ENCODE measurements at places on chromosomes 1 and 21.

DNA sequence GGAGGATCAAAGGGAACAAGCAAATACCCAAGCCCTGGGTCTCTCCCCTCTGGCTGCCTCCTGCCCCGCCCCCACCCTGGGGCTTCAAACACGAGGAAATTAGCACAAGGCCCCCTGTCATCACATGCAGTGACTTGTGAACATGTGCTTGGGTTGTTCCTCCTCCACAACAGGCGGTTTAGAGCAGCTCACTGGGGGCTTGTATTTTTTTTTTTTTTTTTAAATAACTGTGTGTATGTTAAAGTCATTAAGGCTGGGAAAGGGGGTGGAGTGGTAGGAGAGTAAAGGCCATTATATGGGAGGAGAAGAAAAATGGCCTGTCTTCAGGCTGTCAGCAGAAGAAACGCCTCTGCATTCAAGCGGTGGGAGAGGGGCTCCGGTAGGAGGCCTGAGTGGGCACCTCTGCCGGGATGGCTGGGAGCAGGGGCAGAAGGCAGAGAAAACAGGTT is 64.2 kb downstream of the PLXNA2 start:
- DNase-seq: no peak

DNA sequence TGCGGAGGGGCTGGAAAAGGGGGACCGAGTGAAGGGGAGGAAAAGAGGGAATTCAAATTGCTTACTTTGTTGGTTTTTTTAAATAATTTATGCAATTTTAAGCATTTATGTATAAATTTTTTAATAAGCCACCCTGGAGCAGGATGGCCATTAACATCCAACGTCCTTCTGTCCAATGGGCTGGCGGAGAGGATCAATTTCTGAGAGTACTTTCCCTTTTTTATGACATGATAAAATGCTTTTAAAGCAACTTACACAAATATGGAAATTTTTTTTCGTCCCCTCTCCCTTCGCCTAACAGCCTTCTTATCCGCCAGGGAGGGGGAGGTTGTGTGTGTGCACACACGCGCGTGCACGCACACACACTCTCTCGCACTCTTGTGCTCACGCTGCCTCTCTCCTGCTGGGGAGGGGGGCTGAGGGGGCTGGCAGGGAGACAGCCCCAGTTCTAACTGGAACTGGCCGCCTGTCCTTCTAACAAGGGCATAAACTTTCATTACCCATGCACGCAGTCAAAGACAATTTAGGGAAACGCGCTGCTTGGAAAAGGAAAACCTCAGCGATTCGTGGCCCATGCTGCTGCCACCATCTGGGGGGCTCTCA is 123.2 kb downstream of the CASZ1 start:
- no peak for DNase-seq

GRCh38 chr1:94272388-94272787 is 35.0 kb upstream of the ARHGAP29 start:
- DNase-seq: no peak

- DNase-seq: no peak
Measured at GRCh38 chr1:197327776-197328364, 59.8 kb downstream of the CRB1 start.

DNA sequence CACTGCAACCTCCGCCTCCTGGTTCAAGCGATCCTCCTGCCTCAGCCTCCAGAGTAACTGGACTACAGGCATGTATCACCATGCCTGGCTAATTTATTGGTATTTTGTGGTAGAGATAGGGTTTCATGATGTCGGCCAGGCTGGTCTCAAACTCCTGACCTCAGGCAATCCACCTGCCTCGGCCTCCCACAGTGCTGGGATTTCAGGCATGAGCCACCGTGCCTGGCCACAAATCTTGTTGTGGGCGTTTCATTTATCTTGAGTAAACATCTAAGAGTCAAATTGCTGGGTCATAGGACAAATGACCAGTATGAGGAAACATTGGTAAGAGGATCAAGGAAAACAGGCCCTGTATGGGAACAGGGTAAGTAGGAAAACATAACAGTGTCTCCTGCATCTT is 17.9 kb downstream of the TMEM200B start:
- DNase-seq: no peak

DNA sequence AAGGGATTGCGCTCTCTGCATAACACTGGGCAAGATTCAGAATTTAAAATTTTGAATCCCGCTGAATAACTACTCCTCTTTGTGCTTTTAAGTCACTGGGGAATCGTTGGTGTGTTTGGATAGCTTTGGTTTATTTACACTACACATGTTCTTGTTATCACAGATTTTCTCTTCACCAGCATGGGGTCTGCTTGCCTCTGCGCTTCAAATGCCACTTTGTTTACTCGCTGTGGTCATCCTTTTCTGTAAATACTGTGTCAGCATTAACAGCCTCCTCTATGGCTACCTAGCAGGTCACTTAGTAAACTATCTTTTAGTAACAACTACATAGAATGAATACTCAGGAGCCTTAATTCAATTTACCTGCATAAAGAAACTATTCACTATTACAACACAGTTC is 14.4 kb upstream of the KCNH1 start:
- DNase-seq: no peak

- peak; percentile 50 for DNase-seq
Measured at GRCh38 chr1:205449750-205450443, 5.9 kb downstream of the BLACAT1 start.

GRCh38 chr21:45309069-45309986 is 21.6 kb upstream of the POFUT2 start:
- peak; percentile 59 for DNase-seq

- DNase-seq: no peak
Measured at GRCh38 chr1:4170548-4171340, 270.7 kb upstream of the C1orf174 start.

DNA sequence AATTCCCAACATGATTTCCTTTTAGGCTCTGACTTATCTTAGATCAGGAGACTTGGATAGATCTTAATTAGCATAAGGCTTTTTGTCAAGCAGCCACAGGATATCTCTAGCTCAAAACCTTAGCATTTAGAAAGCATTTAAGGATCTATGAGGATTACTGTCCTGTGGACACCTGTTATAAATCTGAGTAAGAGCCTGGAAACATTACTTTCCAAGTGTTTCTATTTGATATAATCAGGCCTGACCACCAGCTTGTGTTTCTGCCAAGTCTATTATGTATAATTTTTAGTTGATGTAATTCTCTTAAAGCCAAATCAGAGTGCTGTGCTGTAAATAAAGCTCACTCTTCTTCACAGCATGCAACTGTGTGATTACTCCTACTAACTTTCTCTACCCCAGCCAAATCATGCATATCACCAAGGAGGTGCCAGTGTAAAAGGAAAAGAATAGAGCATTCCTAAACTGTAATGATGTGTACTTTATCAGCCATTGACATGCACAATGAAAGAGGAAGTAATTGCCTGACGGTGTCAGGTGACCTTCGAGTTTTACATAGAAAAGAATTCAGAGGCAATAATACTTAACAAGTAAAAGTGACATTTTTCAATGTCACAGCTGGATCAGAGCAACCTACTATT is 309.9 kb upstream of the PRMT6 start:
- DNase-seq: no peak
